ENCODE measurements at places on chromosomes 3 and 15.

- no peak for DNase-seq
Observed at GRCh38 chr3:197337214-197337613, 38.8 kb upstream of the DLG1 start.

DNA sequence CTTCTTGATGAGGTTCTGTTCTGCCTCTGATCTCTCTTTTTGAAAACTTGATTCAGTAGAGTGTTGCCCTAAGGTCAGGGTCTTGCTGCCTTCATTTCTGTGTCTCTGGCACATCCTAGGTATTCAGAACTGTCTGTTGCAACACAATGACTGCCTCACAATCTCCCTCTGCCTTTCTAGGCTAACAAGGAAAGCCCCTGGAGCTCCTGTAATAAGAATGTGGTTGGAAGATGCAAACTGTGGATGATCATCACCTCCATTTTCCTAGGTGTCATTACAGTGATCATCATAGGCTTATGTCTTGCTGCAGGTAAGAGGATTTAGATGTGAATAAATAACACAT lies 7.0 kb downstream of the C3orf52 start:
- DNase-seq: no peak

GRCh38 chr3:37498126-37499039 lies 324.0 kb upstream of the LRRFIP2 start:
- no peak for DNase-seq

- no peak for DNase-seq
Observed at GRCh38 chr3:40681658-40682055, 156.9 kb downstream of the ZNF621 start.

DNA sequence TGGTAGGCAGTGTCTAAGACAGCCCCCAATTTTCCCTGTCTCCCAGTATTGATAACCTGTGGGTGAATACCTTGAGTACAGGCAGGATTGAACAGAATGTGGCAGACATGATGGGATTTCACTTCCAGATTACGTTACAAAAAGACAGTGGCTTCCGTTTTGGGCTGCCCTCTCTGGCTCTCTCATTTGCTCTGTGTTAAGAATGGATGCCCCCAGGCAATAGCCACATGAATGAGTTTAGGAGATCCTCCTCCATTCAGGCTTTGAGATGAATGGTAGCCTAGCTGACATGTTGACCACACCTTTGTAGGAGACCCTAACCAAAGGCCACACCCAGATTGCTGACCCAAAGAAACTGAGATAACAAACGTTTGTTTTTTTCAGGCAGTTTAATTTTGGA lies 34.3 kb downstream of the UBXN7 start:
- no peak for DNase-seq
